ENCODE measurements at places on chromosomes 2 and 18.
A peak's percentile ranks its signal among the peaks of the same experiment; 100 is the strongest.

DNA sequence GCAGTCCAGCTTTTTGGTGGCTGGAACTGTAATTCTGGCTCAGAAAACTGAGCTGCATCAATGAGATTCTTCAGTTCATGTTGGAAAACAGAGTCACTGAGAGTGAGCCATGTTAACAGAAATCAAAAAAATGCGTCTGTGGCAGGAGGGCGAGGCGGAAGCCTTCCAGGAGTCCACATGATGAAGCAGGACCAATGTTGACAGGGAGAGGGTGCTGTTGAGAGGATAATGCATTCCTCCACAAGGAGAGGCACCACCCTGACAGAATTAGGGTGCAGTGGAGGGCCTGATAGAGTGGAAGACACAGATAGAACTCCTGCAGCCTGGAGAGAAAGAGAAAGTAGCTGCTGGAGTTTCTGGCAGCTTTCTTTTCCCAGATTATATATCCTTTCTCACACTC, 111.5 kb downstream of the MGAT5 start:
- DNase-seq, result no peak

GRCh38 chr2:191885098-191885497, 38.2 kb upstream of the CAVIN2 start:
- DNase-seq, result no peak

DNA sequence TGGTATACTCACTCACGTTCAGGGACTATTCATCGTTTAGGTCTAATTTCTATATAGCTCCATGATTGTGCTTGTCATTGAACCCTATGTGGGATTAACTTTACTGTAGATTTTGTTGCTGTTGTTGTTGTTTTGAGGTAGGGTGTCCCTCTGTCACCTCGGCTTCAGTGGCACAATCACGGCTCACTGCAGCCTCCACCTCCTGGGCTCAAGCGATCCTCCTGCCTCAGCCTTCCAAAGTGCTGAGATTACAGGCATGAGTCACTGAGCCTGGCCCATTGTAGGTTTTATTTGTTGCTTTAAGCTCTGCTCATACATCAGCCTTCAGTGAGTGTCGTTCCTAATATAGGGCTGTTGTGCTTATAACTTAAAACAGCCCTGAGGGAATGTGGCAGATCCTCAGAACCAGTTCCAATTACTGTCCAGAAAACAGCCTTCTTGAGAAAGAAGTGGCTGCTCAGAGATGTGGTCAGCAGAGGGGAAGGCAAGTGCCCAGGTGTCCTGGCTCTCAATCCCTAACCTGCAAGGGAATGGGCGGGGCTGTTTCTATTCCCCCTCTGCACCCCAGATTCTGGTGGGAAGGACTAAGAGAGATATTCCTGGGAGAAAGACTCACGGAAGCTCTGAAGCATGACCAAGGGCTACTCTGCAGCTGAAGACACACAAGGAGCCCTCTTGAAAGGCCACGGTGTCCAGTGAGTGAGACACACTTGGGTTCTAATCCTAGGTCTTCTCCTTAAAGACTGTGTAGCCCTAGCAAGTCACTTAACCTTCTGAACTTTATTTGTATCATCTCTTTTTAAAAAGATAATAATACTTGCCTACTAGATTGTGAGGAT, 79.6 kb upstream of the LCLAT1 start:
- peak; percentile 80 for DNase-seq

DNA sequence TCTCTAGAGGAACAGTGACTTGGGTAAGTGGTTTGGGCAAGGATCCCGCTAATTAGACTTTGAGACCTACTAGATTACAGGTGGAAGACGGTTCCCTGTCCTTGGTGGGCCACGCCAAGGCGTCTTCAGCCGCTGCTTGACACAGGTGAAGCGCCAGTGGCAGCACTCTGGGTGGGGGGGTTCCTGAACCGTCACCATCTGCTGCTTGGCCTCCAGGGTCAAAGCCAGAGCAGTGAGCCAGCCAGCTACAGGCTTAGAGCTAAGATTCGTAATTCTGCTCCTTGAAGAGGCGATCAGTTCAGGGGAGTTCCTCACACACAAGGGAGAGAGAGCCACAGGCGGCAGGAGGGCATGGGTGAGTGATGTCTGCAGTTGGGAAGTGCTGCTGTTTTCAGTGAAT, 39.4 kb upstream of the RBM44 start:
- DNase-seq, result no peak
